ENCODE measurements at places on chromosomes 13 and 19.

- no peak for DNase-seq
These were observed 93.2 kb downstream of the STK24 start for GRCh38 chr13:98483601-98484288.

GRCh38 chr13:32840113-32840512 is 176.1 kb upstream of the KL start:
- DNase-seq, result no peak

DNA sequence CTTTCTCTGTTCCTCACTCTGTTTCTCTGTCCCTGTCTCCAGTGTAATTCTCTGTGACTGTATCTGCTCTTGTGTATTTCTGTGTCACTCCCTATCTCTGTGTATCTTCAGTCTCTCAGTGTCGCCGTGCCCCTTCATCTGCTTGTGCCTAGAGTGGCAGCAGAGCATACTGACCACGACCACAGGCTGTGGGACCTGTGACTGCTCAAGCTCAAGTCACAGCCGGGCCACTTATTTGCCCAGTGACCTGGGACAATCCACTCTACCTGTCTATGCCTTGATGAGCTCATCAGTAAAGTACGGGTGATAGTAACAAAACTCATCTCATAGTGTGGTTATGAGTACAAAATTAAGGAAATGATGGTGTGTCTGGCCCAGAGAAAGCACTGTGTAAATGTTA is 8.7 kb downstream of the TMEM147 start:
- no peak for DNase-seq

DNA sequence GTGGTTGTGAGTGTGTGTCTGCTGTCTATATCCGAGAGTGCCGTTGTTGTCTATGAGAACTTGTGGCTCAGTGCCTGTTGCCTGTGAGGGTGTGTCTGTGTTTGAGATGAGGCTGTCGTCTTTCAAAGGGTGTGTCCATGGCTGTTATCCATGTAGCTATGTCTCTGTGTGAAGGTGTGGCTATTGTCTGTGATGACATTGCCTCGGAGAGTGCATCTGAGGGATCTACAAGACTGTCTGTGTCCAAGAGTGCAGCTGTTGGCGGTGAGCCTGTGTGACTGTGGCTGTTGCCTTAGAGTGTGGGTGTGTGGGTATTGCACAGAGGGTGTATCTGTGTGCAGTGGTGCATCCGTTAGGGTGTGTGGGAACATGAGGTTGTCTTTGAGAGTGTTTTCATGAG is 4.9 kb downstream of the NUMBL start:
- no peak for DNase-seq

DNA sequence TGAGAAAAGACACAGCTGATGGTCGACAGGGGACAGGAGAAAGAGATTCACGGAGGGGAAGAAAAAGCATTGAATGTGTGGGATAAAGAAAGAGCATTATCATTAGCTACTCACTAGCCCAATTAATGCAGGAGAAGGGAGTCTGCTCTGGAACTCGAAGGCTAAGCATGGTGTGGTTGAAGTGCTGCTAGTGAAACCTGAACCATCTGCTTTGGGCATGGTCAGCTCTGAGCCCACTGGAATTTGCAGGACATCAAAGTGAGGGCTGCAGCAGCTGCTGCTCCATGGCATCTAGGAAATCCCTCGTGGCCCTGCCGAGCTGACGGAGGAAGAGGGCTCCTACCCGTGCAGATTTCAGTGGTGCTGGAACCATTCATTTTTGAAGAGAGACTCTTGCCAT is 320.3 kb downstream of the ATP8A2 start:
- DNase-seq, result no peak

- DNase-seq, result no peak
These were observed 57.2 kb upstream of the KLF12 start for GRCh38 chr13:74191410-74191809.

DNA sequence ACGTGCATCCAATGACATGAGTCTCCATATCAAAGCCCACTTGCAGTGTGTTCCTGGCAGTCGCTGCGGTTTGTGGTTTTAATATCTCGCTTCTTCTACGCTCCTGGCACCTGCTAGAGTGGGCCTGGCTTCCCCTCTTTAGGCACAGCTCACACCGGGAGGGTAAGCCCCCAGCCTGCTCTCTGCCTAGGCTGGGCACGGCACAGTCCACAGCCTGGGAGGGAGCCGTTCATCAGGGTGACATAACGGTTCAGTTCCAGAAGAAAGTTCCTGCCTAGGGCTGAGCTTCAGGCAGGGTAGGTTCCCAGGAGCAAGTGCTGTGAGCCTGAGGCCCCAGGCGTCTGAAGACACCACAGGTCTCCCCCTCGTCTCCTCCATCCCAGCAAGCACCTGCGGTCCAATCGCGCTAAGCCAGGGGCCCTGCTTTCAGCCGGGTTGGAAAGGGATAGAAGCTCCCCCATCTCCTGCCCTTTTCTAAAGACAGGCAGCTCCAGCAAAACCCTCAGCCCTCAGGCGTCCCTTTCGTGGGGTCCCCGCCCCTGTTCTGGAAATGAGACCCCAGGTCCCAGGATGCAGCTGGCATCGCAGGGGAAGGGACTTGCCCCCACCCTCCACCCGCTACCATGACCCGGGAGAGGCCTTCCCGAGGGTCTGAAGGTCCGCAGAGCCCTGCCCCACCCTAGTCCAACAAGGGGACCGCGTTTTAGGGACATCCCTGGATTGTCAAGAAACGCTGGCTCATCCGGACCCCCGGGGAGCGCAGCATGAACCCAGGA is 121.6 kb upstream of the ZNF507 start:
- no peak for DNase-seq

DNA sequence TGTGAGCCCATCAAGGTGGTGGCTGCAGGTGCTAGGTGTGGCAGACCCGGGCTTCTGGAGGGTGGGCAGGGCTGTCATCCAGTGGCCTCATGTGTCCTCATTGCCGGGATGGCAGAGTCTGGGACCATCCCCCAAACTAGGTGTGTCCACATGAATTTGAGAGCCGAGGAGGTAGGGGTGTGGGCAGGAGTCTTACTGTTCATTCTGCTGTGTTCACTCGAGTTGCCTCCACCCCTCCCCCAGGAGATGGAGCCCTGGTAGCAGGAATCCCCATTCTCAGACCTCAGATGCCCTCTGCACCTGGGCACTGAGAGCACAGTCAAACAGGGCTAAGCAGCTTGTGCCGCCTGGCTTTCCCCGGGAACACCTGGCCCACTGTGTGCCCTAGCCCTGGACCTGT is 22.4 kb downstream of the NAXD start:
- DNase-seq, result no peak

DNA sequence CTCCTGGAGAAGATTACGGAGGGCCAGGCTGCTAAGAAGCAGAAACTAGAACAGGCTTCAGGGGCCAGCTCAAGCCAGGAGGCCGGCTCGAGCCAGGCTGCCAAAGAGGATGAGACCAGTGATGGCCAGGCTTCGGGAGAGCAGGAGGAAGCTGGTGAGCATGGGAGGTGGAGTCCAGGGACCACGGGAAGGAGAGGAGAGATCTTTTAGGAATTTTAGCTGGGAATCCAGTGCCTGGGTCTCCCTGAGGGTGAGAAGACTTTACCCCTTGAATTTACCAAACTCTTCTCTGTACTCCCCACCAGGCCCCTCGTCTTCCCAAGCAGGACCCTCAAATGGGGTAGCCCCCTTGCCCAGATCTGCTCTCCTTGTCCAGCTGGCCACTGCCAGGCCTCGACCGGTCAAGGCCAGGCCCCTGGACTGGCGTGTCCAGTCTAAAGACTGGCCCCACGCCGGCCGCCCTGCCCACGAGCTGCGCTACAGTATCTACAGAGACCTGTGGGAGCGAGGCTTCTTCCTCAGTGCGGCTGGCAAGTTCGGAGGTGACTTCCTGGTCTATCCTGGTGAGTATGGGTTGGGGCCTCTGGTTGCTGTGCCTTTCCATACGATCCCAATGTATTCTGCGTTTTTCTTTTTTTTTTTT is 824 bp downstream of the TSEN34 start:
- DNase-seq, result no peak

DNA sequence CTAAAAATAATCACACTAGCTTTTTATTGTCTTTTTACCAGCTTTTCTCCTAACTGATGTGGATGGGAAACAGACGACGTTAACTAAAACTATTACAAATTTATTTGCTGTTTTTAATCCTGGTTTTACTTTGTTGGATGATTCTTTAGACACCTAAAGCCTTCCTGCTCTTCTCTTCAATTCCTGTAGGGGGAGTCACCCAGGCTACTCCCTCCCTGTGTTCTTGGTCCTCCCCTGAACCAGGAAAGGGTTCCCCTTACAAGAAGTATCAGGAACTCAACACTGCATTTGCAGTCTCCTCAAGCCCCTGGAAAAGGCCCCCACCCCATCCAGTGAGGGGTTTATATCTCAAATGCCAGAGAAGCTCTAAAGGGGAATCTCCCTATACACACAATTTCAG is 206.1 kb downstream of the SUCLA2 start:
- no peak for DNase-seq

DNA sequence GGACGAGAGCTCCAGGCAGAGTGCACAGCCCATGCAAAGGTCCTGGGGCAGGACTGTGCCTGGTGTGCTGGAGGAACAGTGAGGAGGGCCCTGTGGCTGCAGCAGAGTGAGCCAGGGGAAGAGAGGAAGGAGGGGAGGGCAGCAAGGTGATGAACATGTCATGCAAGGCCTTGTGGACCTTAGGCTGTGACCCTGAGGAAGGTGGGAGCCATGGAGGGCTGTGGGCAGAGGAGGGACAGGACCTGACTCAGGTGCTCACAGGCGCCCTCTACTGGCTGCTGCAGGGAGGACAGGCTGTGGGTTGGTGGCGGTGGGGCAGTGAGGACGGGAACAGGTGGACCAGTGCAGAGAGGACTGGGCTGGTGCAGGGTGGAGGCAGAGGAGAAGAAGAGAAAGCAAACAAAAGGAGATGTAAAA is 170.3 kb downstream of the PTPRS start:
- DNase-seq, result no peak

- DNase-seq, result no peak
These were observed 46.2 kb downstream of the MYH14 start for GRCh38 chr19:50249636-50250035.

- no peak for DNase-seq
These were observed 20.9 kb downstream of the VSTM2B start for GRCh38 chr19:29546583-29547190.

DNA sequence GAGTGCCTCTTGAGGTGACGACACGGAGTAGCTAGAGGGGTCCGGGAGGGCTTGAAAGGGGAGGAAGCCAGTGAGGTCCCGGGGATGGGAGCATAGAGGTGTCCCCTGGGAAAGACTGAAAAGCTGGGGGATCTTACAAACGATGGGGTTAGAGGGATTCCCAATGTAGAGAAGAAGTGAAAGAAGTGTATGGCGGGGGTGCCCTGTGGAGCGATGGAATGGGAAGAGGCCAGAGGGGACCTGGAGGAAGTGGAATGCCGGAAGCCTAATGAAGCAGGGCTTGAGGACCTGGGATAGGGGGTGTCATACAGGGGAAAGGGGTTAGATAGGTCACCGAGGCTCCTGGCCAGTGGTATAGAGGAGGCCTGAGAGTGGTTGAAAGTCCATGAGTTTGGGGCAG is 580 bp downstream of the AP2A1 start:
- no peak for DNase-seq

- DNase-seq, result no peak
These were observed at the start of gene CFAP97D2 for GRCh38 chr13:114179087-114179658. Gene CFAP97D2 (plus strand): TSS chr13:114179257. CDS start chr13:114179331, 74 bp downstream.
